RPMI8226 (cell line): ENCODE measurements at places on chromosomes 12 and 14.
A peak's percentile ranks its signal among the peaks of the same experiment; 100 is the strongest.

GRCh38 chr12:19095756-19096480 lies 33.6 kb upstream of the PLEKHA5 start:
- no peak for DNase-seq

DNA sequence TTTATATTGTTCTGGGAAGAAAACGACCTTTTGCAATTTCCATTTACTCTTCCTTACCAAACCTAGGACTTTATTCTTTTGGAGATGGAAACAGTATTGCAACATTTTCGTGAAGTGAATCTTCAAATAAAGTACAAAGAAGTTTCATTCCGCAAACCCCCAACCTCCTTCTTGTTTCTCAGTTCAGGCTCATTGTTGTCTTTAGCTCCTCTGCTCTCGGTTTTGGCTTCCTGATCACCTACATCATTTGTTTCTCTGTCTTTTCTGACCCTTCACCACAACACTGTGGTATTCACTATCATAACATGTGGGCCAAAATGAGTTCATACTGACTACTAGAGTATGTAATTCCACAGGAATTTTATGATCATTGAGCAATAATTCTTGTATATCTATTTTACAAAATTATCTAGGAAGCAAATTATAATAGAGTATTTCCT lies 266.8 kb downstream of the ADAMTS20 start:
- DNase-seq = no peak

GRCh38 chr14:52020866-52021717 lies 31.7 kb downstream of the RTRAF start:
- DNase-seq = no peak

DNA sequence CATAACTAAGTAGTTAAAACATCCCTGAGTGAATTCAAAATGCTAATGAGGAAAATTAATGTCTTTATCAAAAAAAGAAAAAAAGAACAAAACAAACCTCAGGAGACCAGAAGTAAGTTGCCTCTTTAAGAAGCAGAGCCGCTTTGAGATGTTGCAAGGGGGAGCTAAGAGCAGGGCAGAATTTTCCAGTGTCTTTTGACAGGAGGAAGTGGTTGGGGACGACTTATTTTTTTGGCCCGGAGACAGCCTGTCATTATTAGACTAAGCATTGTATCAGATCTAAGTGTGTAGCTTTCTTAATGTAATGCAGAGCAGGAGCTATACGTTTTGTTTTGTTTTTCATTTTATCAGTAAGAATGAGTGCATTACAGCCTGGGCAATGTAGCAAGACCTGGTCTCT lies 206.6 kb downstream of the CACNA1C start:
- no peak for DNase-seq

DNA sequence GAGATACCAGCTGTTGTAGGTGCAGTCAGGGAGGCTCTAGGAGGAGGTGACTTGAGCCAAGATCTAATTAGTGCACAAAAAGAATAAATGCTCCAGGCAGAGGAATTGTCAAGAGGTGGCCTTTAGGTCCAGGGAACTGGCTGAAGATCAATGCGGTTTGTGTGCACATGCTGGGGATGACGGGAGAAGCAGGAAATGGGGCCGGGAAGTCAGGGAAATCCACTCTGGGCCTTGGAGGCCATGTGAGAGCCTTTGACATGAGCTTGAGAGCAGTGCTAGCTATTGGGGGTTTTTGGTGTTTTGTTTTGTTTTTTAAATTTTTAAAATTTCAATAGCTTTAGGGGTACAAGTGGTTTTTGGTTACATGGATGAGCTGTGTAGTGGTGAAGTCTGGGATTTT lies 67.4 kb downstream of the MVK start:
- DNase-seq = no peak

DNA sequence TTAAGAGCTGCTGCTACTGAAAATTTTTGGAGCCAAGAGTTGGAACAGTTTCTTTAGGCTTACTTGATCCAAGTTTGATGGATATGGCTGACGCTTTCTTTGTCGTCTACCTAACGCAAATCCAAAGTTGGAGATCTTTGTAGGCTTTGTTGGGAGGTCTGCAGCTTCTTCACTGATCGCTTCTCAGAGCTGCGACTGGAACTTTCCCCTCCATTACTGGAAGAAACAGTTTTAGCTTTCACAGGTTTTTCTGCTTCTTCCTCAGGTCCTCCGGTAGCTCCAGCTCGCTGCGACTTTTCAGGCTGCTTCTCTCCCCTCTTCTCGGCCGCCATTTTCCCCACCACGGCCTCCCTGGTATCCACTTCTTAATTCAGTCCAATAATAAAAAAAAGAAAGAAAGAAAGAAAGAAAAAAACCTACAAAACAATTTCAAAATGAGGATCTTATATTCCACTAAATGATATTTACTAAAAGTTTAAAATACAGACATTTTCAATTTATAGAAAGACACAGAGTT lies 178.1 kb upstream of the HMGA2 start:
- DNase-seq = no peak

GRCh38 chr12:53065975-53066931 lies 12.9 kb downstream of the SPRYD3 start:
- DNase-seq = peak; percentile 60

DNA sequence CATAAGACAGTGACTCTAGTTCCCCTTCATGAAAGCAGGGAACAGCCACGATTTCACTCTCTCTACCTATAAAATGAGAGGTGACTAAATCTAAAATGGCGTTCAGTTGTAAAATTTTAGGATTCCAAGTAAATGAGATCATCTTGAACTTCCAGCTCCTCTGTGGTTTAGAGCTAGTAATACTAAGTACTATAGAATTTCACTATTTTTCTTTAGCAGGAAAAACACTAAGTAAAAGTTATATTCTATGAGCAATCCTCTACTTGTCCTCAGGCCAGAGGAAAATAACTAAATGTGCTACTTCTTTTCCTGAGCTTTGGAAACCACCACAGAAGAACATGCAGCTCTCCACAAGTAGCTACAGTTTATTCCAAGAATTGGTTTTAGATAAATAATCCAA lies 55.6 kb downstream of the NIN start:
- no peak for DNase-seq

DNA sequence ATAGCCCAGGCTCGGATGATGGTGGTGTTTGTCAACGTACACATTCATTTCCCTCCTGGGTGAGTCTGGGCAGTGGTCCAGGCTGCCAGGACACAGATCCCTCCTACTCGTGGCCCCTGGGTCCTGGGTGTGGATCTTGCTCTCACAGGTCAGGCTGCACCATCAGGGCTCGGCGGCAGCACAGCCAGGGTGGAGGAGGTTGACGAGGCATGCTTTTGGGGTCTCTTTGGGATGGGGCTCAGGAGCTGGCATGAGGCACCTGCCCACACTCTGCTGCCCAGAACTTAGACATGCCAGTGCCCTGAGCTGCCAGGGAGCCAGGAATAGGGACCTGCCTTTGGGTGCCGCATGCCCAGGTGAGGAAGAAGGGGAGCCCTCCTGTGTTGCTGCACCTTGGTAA lies 9.7 kb downstream of the TMEM121 start:
- no peak for DNase-seq

DNA sequence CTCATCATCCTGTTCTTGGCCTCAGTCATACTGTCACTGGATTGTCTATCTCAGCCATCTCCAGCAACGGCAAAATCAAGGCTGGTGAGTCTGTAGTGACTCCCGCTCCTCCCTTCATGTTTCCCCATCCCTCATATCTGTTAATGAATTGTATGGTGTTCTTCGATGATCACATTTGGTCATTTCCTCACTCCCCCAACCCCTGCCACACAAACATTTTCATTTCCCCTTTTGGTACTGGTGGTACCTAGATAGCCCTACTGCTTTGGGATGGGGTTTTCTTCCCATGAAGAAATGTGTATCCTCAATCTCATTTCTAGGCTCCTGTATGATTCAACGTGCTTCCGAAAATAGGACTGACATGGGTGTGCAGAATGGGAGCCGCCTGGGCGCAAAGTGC lies 2.7 kb upstream of the KLHL33 start:
- no peak for DNase-seq

- DNase-seq = no peak
Observed at GRCh38 chr12:67047634-67048033, 221.5 kb upstream of the CAND1 start.

GRCh38 chr12:6612247-6612646 lies 5.1 kb upstream of the CHD4 start:
- DNase-seq = peak; percentile 57

- peak; percentile 46 for DNase-seq
Observed at GRCh38 chr14:64879635-64880220, at the start of gene SPTB. SPTB (minus strand) TSS chr14:64879907; CDS start chr14:64823094, 56,813 bp downstream.

DNA sequence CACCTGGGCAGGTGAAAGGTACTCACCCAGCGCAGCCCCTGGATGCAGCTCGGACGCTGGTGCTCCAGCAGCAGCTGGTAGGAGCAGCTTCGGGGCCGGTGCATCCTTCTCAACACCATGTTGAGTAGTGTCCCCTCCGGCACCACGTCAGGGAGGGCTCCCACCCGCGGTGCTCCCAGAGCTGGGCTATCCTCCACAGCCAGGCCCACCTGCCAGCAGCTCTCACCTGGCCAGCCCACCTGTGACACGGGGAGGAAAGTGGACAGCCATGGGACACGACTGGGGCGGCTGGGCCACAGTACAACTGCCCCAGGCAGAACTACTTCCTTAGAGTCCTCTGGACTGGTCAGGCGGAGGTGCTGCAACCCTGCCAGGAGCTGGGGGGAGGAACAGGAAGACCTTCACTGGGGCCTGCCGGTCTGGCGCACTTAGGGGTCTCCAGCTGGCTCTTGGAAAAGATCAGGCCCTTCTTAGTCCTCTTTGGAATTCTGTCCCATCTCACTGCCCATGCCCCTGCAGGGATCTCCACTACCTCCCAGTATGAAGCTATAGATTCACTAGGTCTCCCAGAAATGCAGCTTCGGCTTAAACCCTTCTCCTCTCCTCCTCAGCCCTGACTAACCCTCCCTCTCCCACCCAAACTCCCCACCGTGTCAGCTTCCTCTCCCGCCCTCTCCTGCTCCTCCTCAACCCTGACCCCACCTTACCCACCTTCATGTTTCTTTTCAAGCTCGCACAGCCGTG lies 668 bp downstream of the RAPGEF3 start:
- DNase-seq = no peak

DNA sequence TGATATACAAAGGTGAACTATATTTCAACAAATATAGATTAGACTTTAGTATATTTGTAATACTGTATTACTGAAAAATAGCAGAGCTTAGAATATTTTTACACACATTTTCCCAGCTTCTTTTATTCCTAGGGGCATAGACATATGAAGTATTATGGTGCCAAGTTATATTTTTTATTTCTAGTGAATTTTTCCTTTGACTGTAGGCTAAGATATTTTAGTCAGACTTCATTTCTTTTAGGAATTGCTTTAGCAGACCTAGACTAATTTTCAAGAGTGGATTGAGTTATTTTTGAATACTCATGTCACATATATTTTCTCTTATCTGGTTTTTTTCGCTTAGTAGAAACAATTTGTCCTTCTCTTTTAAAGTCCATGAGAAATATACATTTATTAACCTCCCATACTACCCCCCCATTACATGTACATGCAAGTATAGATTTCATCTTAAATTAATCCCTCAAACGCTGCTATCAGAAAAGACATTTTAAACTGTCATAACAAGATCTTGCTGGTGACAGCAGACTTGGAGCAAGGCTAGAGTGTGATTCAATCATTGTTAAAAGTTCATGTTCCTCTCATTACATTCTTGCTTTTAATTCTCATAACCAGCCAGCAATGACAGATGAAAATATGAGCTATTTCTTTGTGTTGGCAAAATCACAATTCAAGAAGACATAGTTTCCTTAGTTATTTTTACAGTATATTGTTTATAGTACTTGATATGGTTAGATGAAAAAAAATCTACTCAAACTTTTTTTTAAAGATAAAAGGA lies 456.1 kb downstream of the AEBP2 start:
- DNase-seq = no peak

- DNase-seq = no peak
Observed at GRCh38 chr12:131122631-131123030, 168.9 kb downstream of the ADGRD1 start.

DNA sequence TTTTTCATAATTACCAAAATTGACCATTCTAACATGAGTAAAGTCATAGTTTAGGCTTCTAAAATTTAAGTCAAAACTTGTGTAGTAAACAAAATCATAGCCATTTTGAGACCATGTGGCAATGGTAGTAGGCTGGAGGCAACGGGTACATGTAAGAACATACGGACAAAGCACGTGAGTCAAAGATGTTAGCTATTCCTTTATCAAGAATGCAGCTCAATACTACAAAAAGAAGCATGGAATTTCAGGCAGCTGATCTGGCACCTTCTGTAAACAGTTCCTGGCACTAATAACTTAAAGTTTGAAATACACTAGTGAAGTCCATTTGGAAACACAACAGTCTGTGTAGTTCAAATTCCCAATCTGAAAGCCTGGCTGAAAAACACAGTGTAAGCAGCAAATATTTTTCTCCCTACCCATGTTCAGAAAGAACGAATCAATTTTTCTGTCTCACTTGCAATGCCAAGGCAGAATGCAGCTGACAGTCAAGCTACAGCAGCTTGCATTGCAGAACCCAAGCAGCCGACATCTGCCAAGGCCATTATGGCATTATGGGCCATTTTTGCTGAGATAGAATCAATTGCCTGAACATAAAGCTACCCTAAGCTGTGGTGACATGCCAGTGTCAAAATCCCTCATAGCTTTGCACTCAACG lies 29.3 kb downstream of the MYF5 start:
- DNase-seq = no peak
